ENCODE measurements at places on chromosomes 13 and 19.

- DNase-seq = no peak
These were observed 5.0 kb upstream of the FRY start for GRCh38 chr13:32026623-32027022.

DNA sequence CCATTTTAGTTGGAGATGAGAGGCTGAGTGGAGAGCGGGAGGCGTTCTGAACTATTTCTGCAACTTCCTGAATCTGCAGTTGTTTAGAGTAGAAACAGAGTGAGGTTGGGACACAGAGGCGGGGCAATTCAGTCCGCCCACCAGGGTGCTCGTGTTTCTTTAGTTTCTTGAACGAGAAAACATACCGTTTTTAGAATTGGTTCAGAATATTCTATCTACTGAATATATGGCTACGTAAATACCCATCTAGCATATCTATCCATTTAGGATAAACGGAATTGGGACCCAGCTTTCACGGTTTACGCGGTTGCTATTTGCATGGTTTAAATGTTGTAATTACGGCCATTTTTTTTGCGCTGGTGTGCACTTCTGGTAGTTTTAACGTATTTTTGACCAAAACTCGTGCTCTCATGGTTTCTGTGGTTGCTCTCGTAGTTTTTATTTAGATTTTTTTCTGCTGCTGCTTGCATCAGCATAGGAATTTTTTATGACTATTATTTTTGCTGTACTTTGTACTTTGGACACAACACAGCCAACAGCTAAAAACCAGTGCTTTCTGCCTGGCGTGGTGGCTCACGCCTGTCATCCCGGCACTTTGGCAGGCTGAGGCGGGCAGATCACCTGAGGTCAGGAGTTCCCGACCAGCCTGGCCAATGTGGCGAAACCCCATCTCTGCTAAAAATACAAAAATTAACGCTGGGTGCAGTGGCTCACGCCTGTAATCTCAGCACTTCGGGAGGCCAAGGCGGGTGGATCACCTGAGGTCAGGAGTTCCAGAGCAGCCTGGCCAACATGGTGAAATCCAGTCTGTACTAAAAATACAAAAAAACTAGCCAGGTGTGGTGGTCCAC lies 32.7 kb downstream of the TIMM13 start:
- DNase-seq = no peak

- no peak for DNase-seq
These were observed 160.3 kb downstream of the KATNAL1 start for GRCh38 chr13:30147015-30147414.

DNA sequence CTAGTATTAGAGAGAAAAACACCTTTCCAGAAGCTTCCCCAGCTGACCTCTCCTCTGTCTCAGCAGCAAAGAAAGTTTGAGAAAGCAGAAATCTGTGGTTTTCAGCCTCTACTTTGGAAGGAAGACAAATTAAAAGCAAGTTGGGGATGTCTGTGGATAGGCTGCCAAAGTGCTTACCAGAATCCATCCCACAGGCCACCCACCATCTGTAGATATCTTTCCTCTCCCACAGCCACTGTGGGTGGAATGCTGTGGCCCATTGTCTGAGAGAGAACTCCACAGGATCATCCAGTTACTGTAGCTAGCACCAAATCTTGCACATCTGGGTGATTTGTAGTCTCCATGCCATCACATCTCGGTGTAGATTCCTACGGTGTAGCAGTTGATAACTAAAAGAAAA lies 133.5 kb downstream of the DNAJC15 start:
- DNase-seq = no peak

DNA sequence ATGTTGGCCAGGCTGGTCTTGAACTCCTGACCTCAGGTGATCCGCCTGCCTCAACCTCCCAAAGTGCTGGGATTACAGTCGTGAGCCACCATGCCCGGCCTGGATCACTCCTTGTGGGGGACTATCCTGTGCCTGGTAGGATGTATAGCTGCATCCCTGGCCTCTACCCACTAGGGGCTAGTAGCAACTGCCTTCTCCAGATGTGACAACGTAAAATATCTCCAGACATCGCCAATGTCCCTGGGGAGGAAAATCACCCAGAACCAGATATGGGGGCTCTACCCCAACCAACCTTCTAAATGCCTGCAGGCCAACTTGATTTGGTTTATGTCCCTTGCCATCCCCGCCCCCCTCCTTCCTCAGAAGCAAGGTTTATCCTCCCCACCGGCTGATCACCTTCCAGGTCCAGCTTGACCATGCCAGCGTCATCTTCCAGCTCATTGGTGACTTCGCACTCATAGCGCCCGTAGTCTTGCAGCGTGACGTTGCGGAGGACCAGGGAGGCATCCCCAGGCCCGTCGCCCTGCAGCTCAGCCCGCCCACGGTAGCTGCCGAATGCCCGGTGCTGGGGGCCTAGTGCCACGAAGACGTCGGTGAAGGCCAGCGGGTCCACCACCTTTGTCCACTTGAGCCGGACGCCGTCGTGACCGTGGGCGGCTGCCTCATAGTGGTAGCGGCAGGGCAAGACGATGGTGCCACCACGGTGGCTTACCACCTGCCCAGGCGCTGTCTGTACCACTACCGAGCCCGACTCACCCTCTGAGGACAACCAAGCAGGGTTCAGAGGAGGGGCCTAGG lies 12.5 kb downstream of the TM6SF2 start:
- DNase-seq = no peak

DNA sequence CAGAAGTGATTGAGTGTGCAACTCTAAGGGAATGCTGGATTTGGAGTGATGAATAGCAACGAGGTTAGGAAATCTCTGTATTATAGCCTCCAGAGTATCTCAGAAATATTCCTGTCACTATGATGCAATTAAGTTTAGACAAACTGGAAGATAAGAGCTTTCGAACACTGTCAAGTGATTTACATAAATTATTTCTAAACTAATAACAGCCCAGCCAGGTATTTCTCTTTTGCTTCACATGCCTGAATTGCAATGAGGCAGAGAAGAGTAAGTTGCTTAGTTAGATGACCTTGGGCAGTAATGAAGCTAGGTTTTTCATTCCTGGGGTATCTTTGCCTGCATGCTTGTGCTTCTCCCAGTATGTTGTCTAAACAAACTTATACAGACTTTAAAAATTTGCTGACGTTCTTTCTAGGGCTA lies 134.5 kb downstream of the LMO7 start:
- DNase-seq = no peak

DNA sequence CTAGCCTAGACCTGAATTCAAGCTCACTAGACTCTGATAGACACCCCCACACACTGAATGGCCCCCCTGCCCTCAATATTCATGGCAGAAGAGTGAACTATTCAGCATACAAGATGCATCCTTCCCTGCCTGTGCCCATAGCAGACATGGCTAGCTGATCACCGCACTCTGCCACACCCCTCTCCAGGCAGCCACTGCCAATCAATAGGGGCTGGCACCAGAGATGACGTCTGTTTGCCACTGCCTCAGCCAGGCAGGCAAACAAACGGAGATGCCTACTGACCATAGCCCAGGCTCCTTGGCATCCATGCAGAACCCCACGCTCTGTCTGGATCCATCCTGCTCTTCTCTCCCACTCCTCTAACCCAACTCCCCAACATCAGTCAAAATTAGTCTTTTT lies 13.8 kb upstream of the NPAS1 start:
- no peak for DNase-seq

DNA sequence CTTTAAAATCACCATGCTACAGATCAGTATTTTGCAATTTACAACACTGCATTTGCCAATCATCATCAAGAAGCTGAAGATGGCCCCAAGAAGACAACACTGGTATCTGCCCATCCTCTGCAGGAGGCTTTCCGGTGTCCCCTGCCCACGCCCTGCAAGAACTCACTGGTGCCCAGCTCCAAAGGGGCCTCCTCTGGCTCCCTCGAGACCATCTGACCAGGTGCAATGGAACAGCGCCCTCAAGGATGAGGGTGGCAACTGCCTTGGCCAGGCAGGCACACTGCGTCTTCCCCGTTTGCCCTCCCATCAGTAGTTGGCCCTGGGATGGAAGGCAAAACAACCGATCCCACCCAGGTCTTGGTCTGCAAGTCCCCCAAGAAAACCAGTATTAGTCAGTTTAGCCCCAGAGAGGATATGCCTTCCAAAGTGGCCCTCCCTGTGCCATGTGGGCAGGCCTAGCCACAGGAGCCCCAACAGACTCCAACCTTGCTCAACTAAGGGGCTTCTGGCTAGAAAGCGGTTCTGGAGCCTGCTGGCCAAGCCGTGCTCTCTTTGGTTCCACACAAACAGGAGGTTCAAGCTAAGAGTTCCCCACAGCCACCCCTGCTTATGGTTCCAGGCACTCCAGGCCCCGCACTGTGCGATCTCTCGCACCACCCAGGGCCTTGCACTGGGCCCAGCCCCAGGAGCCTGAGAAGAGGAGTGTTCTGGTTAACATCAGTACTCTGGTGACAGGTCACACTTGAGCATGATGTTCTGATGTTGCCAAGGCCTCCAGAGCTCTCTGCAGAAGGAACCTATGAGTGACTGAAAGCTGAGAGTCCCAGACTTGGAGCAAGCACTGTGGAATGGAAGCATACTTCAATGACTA lies 4.7 kb downstream of the PCID2 start:
- DNase-seq = no peak

DNA sequence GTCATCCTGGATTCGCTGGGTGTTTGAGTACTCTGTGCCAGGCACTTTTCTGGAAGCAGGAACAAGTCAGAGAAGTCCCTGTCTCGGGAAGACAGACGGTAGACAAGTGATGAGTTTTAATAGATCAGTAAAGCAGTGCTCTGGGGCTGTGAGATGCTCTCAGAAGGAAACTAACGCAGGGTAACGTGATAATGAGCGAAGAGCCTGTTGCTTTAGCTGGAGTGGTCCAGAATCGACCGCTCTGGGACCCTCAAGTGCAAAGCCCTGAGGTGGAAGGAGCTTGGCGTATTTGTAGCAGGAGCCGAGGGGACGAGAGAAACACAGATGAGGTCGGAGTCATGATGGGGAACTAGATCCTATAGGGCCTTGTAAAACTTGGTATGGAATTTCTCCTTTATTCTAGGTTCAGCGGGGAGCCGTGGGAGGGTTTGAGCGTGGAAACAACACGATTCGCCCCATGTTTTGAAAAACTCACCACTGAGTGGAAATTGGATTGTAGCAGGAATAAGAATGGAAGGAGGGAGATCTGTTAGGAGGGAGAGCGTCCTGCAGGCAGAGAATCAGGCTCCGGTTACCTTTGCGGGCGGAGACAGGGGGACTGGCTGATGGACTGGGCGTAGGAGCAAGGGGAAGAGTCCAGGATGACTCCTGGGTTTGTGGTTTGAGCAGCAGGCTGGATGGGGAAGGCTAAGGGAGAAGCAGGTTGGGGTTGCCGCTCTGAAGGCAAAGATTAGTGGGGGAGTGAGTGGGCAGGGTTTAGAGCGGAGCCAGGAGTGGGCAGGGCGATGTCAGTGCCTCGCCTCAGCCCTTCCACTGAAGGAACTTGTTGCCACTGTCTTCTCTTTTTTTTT lies 763 bp downstream of the POLD1 start:
- DNase-seq = no peak

- DNase-seq = no peak
These were observed 328.8 kb downstream of the FOXO1 start for GRCh38 chr13:40337651-40338050.

- DNase-seq = no peak
These were observed 49.0 kb upstream of the OXGR1 start for GRCh38 chr13:97043302-97043701.

- DNase-seq = no peak
These were observed 8.4 kb upstream of the COG3 start for GRCh38 chr13:45456196-45456972.

DNA sequence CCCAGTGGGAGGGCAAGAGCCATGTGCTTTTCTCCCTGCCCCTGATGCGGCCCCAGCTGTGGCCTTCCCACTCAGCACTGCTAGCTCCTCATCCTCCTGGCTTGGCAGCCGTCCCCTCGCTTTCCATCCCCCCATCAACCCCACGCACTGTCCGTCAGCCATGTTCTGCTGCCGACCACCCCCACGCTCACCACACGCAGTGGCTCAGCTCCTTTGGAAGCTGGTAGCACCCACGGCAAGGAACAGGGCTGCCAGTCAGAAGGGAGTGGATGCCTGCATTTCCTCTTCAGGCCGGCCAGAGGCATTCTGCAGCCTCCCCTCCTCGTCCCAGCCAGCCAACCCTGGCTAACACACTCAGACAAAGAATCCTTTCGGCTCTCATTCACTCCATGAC lies 6.3 kb downstream of the CALM3 start:
- no peak for DNase-seq

- DNase-seq = no peak
These were observed 32.3 kb downstream of the NFIX start for GRCh38 chr19:13027557-13027956.

- DNase-seq = no peak
These were observed 60.1 kb downstream of the HSPH1 start for GRCh38 chr13:31101472-31102170.

GRCh38 chr13:113535381-113535781 lies 44.9 kb upstream of the DCUN1D2 start:
- no peak for DNase-seq

DNA sequence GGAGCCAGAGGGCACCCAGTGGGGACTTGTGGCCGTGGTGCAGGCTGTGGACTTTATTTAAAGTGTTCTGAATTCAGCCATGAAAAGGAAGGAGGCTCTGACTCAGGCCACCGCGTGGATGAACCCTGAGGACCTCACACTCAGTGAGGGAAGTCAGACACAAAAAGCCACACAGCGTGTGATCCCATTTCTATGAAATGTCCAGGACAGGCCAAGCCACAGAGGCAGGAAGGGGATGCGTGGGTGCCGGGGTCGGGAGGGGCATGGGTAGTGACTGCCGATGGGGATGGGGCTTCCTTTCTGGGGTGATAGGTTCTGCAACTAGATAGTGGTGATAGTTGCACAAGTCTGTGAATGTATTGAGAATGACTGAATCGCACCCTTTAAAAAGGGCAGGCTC lies 8.7 kb upstream of the ZBTB7A start:
- DNase-seq = no peak

- DNase-seq = no peak
These were observed 894.3 kb upstream of the PCDH20 start for GRCh38 chr13:62309904-62310303.

DNA sequence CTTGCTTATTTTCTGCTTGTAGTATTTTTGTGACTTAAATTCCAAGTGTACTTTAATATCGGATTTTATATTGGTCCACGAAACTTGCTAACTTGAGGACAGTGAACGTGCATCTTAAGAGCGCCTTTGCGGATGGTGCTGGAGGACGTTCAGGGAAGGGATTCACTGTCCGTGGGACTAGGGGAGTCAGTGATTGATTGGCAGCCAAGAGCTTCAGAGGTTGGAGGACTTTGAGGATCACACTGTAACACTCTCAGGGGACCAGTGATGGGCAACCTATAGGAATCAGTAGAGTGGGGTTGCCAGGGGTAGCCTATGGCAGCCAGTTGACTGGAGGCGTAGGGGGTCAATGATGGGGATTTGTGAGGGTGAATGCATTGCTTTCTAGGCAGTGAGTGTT lies 516 bp downstream of the ZNF175 start:
- no peak for DNase-seq

GRCh38 chr19:41691268-41691970 lies 3.3 kb upstream of the CEACAM7 start:
- DNase-seq = no peak

- DNase-seq = no peak
These were observed 73.2 kb downstream of the GGACT start for GRCh38 chr13:100515410-100515800.

GRCh38 chr19:3695986-3696659 lies 4.1 kb downstream of the PIP5K1C start:
- no peak for DNase-seq

GRCh38 chr19:42189133-42189532 lies 28.3 kb downstream of the DEDD2 start:
- DNase-seq = no peak

GRCh38 chr13:107231944-107232343 lies 664.0 kb upstream of the ARGLU1 start:
- DNase-seq = no peak

Measured in stimulated activated CD4-positive, alpha-beta T cell treated with anti-CD3 and anti-CD28 coated beads, Interleukin-2, amount 100 ng/mL, for 4 hours (primary cell).